ENCODE measurements at places on chromosomes 3 and 15.

DNA sequence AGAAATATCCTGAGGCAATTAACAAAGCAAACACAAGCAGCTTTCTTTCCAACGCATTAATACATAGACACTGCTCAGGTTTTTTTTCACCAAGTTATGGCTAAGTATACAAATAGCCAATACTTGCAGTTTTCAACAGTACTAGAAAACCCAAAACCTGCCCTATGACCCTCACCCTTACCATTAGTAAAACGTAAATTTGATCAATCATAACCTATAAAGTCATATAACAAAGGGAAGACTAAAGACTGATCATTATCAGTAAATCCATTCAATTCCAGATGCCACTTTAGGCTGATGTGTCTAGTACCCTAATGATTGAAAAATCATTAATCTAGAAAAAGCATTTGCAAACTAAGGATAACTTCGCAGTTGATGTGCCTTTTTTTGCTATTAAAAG lies 3.2 kb downstream of the SERP1 start:
- no peak for DNase-seq

DNA sequence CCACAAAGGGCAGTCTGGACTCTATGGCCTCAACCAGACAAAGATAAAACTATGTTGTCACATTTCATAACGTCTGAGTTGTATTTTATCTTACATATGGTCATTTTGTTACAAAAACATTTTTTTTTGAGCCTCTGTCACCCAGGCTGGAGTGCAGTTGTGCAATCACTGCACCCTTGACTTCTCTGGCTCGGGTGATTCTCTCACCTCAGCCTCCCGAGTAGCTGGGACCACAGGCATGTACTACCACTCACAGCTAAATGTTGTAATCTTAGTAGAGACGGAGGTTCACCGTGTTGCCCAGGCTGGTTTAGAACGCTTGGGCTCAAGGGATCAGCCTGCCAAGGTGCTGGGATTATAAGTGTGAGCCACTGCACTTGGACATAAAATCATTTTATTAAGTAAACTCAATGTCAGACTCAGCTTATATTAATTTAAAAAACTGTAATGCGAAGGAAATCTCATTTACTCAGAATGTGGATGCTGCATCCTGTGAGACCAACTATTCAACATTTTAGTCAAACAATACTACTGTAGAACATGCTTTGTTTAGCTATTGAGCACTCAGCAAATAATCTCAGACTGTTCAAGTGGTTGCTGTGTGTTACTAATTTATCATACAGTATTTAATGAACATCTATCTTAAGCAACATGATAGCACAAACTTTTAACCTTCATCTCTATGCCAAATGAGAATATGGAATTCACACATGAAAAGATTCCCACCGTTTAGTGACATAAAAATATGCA lies 209.2 kb downstream of the TBL1XR1 start:
- no peak for DNase-seq

- no peak for DNase-seq
Measured at GRCh38 chr15:84969257-84969656, 12.4 kb upstream of the PDE8A start.

GRCh38 chr3:128319741-128320141 lies 146.9 kb downstream of the DNAJB8 start:
- no peak for DNase-seq

DNA sequence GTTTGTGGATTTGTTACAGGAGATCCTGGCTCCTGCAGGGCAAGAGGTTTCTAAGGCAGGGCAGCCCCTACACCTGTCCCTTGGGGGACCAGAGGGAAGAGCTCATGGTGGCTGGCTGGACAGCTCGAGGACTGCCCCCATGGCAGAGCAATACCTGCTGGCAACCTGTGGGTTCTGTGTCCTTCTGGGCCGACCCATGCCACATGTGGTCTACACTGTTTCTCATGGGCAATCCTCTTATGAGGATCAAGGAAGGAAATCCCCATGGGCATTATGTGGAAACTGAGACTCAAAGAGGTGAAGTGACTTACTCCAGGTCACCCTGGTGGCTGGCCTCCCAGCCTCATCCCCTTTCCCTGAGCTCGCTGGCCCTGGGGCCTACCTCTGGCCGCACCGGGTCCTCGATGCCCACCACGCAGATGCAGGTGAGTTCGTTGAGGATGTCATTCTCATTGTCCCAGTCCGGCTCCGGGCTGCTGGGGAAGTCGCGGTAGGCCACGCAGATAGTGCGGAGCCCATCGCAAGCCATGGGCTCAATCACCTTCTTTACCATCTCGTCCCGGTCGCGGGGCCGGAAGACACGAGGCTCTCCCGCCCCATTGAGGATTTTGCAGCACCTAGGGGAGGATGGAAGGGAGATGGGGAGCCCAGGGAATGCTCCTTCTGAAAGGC lies 37.5 kb upstream of the SEC13 start:
- DNase-seq: no peak

DNA sequence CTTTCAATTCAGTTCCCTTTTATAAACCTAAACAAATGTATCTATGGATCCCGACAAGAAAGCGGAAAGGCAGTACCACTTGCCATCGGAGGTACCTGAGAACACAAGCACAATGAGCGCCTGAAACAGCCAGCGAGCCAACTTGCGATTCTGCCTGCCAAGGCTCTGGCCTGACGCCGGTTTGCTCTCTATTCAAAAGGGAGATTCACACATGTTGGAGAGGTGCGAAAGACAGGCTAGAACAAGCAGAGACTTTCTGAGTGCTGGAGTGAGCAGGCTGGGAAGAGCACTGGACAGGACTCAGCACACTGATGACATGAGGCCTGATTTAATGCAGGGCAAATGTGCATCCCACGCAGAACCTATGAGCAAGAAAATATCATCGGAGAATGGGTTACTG lies 17.7 kb upstream of the PRR23E start:
- DNase-seq: no peak

DNA sequence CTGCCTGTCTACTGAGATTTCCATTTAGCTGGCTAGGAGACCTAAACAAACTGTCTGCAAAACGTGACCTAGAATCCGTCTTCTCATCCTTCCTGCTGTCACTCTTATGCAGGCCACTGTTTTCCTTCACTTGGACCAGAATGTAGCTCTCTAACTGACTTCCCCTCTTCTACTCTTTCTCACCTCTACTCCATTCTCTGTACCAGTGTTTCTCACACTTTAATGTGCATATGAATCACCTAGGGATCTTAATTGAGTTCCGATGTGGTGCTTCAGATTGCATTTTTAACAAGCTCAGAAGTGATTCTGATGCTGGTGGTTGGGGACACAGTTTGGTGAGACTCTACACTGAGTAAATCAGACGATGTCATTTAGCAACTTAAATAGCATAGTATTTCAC lies 1.6 kb upstream of the GBE1 start:
- DNase-seq: no peak

DNA sequence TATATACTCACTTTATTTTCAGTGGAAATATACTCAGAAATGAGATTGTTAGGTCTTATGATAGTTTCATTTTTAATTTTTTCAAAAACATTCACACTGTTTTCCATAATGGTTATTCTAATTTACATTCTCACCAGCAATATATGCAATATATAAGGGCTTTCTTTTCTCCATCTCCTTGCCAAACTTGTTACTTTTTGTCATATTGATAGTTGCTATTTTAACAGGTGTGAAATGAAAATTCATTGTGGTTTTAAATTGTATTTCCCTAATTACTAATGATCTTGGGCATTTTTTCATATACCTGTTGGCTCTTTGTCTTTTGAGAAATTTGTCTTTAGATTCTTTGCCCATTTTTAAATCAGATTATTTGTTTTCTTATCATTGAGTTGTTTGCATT lies 325.2 kb downstream of the DIPK2A start:
- DNase-seq: no peak

GRCh38 chr15:100728371-100729201 lies 126.2 kb downstream of the ASB7 start:
- no peak for DNase-seq

GRCh38 chr3:141148770-141149169 lies 82.9 kb upstream of the PXYLP1 start:
- DNase-seq: no peak

DNA sequence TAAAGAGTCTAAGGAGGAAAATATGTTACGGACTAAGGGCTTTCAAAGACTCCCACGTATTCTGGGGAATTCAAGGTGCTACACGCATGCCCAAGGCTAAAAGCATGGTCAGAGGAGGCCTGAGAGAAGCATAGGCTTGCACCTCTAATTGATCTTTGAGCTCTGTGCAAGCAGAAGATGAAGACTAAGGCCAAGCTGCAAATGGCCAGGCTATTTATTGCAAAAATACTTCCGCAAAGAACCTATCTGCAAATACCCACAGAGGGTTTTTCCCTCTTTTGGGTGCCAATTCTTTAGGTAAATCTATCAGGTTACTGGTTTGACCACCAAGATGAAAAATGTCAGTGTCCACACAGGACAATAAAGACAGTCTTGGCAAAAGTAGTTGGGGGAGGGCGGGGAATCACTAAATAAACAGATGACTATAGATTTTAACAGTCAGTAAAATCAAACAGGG lies 119.5 kb downstream of the STAG1 start:
- DNase-seq: no peak

GRCh38 chr3:171199473-171199829 lies 172.9 kb upstream of the SLC2A2 start:
- DNase-seq: no peak

GRCh38 chr3:103991-104390 lies 92.6 kb upstream of the CHL1 start:
- no peak for DNase-seq

Data from HS-5 (cell line).